ENCODE measurements at places on chromosomes 1 and 21. TPM values are rescaled to one million over a fixed set of nuclear protein-coding genes. Genes with fewer than 3 reads are reported as not detected.

- DNase-seq, result no peak
Measured at GRCh38 chr21:39363607-39364555, 15.0 kb upstream of the HMGN1 start.

Gene FBLIM1
- total RNA-seq, result 231 TPM

DNA sequence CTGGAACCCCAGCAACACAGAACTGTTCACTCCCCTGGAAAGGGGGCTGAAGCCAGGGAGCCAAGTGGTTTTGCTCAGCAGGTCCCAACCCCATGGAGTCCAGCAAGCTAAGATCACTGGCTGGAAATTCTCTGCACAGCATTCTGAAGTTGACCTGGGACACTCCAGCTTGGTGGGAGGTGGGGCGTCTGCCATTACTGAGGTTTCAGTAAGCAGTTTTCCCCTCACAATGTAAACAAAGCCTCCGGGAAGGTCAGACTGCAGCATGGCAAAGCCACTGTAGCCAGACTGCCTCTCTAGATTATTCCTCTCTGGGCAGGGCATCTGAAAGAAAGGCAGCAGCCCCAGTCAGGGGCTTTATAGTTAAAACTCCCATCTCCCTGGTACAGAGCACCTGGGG is 59.7 kb downstream of the INKA2 start:
- no peak for DNase-seq

GRCh38 chr1:76257823-76258222 is 183.3 kb downstream of the ST6GALNAC3 start:
- DNase-seq, result no peak

Gene CA6
- not detected for total RNA-seq

Gene FOXD3
- not detected for total RNA-seq

Gene RNU5D-1
- not detected for total RNA-seq

DNA sequence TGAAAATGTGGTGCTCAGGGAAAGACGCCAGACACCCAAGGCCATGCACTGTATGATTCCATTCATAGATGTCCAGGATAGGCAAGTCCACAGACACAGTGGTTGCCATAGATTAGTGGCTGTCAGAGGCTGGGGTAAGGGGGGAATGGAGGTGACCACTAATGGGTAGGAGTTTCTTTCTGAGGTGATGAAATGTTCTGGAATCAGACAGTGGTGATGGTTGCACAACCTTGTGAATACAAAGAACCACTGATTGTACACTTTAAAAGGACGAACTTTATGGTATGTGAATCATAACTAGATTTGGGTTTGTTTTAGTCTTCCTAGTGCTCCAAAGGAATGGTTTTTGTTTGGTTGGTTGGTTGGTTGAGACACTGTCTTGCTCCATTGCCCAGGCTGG is 51.7 kb downstream of the PRAMEF20 start:
- no peak for DNase-seq

DNA sequence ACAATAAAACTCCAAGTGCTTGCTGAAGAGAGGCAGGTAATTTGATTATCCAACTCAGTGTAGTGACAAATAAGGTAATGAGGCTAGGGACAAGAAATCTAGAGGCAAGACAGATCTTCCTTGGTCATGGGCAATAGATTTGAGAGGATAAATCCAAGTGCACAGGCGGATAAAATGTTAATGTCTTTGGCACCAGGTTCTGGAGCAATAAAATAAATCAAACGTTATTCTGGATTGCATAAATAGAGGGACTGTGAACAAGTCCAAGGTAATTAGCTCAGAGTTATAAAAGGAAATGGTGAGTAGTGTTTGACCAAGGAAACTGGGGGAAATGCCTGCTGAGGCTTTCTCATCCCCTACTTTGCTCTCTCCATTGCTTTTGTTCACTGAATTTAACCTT is 329.3 kb upstream of the PROX1 start:
- no peak for DNase-seq

DNA sequence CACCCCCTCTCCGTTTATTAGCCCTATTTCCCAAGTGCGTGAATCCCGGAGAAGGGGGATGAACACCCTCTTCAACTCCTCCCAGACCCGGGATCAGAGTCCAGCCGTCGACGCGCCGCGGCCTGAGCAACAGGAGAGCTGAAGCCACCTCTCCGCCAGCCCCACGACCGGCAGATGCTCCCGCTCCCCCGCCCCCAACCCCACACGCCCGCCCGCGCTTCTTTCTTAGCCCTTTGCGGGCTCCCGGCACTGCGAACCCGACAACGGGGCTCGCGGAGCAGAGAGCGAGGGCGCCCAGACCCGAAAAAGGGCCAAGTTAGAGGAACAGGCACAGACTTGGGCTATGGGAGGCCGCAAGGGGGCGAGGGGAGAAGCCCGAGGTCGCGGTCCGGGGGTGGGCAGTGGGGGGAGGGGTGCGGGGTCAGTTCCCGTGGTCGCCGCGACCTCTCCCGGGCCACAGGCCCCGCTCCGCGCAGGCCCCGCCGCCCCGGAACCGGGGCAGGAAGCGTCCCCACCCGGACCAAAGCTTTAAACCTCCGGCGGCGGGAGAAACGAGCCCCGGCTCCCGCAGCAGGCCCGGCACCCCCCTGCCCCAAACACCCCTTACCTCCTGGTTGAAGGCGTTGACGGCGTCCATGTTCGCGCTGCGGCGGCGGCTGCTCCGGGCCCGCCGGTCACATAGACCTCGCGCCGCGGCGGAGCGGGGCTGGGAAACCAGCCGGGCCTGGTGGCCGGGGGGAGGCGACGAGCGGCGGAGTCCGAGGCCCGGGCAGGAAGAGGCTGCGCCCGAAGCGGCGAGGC is 662 bp downstream of the SCAF4 start:
- DNase-seq, result no peak

- DNase-seq, result no peak
Measured at GRCh38 chr1:30415171-30415940, 308.0 kb downstream of the MATN1 start.

Gene CCDC24
- 5.7 TPM for total RNA-seq

DNA sequence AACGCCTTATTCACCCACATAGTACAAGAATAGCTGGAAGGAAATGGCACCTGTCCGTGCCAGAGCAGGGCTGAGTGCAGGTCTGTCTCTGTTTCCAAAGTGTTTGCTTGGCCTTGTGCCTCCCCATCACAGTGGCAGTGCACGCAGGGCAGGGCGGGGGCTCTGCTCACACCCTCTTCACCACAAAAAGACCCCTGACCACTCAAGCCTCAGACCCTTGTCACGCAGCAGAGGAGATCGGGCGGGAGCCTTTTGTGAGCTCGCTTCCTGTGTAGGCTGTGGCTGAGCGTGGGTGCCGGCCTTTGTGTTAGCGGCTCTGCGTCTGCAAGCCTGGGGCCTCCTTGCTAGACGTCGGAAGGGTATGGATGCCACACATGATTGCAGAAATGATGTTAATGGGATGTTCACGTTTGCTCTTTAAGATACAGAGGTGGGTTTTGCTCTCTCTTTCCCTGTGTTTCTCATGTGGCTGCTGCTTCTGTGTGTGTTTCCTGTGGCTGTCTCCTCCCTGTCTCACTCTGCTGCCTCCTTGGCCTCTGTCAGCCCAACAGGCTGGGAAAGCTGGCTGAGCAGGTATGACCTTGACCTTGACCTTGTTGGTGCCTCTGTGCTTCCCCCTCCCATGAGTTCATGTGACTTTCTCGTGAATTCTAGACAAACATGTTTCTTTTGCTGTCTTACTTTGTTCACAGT is 45.4 kb downstream of the S100B start:
- DNase-seq, result no peak

Gene PLA2G5
- not detected for total RNA-seq

Gene CRNN
- not detected for total RNA-seq

DNA sequence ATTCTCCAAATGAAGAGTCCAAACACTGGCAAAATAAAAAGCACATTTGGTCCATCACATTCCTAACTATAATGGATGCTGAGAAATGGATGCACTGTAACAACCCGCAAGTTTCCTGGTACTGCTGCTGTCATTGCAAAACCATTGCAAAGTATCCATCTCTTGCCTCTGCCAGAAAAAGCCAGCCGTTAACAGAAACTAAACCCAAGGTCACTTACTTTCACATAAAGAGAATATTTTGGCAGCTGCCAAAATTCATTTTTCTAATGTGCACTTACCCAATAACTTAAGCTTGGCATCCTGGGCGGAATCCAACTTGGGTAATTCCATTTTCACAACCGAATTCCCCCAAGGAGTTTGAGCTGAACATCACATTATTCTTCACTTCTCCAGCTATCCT is 77.0 kb upstream of the LRRC8D start:
- no peak for DNase-seq

Gene GBP7
- not detected for total RNA-seq

DNA sequence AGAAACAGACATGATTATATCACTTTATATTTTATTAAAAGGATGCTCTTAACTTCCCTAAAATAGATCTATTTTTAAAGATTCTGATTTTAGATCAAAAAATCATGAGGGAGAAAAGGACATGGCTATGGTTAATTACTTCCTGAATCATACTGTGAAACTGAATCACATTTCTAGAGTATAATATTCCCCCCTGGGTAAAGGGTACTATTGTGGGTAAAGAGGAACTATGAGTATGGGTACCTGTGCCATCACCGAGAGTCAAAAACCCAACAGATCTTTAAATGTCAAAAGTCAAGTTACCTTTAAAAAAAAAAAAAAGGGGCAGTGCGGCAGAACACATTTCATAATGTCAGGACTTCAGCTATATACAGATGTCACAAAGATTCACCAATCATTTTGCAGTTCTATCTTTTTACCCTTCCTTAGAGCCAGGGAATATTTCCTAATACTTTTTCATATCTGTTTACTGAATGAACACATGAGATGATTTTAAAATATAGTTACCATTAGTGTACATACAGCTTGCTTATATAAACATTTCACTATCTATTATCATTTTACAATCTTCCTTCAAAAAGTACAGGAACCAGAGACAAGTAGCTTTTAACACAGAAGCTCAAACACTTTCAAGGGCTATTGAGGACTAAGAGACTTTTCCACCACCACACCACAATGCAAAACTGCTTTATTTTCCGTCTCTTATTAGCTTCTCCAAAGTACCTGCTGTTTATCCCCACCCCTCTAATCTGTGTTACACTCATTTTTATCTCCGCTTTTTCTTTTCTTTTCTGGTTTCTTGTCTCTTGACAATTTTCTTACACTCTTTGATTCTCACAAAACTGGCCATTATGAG is 45.0 kb downstream of the EVI5 start:
- no peak for DNase-seq

DNA sequence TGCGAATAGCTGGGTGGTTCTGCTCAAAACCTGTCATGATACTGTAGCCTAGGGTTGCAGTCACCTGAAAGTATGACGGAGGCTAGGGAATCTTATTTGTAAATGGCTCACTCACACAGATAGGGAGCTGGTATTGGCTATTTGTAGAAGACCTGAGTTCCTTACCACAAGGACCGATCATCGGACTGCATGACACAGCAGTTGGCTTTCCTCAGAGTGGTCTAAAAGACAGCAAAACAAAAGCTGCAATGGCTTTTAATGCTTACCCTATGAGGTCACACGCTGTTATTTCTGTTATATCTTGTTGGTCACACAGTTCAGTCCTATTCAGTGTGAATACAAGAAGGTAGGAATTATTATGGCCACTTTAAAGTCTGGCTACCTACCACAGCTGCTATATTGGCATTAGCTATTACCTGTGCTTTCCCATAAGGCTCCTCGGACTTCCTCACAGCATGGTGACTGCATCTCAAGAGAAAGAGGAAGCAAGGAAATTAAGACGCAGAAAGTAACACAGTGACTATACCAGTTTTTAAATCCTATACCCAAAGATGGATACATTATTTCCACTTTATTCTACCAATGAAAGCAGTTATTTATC is 68.4 kb upstream of the LRRC7 start:
- DNase-seq, result no peak

Gene ADSS2
- 43.3 TPM for total RNA-seq

DNA sequence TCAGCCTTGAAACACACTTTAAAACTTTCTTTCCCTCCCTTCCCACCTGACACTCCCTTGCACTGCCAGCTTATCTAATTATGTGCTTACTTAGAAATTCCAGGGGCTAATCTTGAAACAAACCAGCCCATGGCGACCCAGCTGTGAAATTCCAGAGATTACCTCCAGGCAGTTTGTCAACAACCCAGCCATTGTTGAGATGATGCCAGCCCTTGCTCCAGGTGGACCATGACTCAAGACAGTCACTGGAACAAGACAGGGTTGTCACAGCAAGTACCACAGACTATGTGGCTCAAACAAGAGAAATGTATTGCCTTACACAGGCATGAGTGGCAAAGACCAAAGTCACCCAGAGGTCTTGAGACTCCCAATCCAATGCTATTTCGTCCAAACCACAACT is 7.9 kb downstream of the FYB2 start:
- DNase-seq, result no peak

DNA sequence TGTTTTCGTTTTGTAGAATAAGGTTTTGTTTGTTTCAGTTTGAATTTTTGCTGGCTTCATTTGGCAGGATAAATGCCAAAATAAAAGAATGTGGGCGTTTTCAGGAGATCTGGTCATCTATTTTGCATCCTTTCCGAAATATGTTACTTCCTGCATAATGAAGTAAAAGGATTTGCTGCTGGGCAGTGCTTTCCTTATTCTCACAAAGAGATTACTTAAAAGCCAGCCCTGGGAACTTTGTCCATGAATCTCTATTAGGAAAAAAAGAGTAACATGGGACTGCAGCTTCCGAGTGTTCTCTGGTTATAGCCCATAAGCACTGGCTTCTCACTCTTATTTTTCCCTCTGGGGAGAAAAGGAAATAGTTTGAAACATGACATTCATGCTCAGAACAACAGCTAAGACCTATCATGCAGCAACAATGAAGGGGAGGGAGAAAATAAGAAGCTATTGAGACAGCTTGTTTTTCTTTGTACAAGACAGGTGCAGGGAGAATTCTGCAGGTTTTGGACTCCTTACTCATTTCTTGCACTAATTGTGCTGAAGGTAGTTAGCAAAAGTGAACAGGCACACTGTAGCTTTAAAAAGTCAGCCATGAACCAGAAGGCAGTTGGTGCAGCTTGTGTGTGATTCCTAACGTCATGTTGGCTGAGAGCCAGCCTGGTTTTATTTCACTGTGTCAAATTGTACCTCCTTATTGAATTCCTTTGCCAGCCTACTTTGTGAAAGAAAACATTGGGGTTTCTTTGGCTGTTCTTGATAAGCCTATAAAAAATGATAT is at the start of gene SAMD13:
TSS of gene SAMD13 (plus strand) at position 705 of the 781 bp plus-strand sequence. CDS start 1,527 bp downstream, outside the sequence.
- peak; percentile 88 for DNase-seq

- no peak for DNase-seq
Measured at GRCh38 chr1:177907000-177907399, 62.9 kb downstream of the SEC16B start.

DNA sequence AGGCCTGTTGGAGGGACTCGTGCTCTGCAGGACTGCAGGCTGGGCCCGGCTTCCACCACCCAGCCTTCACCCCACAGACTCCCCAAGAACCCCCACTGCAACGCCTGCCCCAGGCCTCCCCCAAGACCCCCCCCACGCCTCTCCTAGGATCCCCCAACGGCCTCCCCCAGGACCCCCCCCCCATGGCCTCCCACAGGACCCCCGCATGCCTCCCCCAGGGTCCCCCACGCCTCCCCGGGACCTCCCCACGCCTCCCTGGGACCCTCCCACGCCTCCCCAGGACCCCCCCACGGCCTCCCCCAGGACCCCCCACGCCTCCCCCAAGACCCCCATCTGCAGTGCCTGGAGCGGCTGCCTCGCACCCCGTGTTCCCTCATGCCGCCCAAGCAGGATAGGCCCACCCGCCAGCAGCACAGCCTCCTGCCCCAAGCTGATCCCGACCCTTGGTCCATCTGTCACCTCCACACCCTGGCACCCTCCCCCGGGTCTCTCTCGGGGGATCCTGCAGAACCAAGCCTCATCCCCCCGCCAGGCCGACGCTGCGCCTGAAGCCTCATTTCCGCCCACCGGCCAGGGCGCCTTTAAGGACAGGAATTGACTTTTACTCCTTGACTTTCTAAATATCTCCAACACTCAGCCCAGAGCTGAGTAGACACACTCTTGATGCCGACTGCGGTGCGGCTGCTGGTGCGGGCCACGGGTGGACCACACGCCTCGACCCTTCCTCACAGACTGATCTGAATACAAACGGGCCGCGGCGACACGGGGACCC is 14.1 kb upstream of the RNF223 start:
- DNase-seq, result no peak
